ENCODE measurements at places on chromosomes 5 and 9.

DNA sequence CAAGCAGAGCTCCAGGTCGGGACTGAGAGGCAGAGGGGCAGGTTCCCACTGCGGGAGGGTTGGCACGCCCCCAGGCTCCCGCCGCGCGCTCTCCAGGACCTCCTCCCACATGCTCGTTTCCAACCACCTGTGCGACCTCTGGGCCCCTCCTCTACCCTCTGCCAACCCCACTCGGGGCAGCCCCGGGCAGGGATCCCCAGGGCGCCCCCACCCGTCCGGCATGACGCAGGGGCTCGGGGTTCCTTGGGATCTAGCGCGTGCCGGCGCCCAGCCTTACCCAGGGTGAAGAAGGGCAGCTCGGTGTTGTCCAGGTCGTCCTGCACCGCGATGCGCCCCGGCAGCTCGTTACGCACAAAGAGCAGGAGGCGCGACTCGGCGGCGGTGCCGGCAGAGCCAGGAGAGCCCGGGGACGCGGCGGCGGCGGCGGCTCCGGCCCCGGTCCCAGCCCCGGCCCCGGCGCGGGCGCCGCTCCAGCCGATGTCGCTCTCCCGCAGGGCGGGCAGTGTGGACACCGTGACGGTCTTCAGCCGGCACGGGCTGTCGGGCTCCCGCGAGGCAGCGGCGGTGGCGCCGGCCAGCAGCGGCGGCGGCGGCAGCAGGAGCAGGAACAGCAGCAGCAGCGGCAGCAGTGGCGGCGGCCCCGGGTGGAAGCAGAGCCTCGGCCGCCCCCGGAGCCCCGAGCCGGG lies 494 bp downstream of the ASTN2 start:
- DNase-seq = no peak

DNA sequence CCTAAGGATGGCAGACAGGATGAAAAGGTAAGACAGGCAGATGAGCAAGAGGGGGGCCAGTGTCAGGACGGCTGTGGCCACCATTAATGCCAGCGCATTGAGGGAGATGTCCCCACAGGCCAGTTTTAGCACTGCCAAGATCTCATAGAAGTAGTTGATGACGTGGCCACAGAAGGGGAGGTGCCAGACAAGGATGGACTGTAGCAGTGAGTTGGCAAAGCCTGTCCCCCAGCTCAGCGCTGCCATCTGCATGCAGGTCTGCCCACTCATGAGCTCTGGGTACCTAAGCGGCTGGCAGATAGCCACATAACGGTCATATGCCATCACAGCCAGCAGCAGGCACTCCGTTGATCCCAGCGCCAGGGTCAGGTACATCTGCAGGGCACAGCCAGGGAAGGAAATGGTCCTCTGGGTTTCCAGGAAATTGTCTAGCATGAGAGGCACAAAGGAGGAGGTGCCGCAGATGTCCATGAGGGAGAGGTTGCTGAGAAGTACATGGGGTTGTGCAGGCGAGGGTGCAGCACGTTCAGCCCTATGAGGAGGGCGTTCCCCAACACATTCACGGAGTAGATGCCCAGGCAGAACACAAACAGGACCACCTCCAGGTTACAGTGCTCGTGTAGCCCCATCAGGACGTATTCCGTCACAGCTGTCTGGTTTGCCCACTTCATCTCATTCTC lies 10.8 kb downstream of the OR13J1 start:
- no peak for DNase-seq

DNA sequence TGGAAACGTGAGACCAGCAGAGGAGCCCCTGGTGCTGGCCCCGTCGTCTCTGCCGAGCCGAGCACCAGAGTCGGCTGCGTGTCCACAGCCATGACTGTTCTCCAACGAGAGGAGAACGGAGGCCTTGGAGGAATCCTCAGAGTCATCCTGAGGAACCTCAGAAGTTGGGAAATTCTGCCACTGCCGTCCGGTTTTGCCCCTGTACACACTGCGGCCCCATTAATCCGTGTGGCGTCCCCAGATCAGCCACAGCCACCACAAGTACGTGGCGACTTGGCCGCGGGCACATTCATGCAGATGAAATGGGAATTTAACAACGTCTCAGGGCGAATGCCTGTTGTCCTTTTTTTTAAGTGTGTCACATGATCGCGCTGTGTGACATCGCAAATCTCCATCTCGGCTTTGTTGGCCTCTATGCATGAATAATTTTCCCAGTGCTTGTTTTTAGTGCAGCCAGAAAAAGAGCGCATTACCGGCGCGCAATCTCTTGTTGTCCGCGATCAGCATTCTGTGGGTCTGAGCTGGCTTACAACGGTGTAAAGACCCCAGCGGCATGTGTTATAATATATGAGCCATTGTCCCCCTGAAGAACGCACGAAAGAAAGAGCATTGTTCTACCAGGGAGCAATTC lies 323.0 kb upstream of the IRX4 start:
- DNase-seq = no peak

DNA sequence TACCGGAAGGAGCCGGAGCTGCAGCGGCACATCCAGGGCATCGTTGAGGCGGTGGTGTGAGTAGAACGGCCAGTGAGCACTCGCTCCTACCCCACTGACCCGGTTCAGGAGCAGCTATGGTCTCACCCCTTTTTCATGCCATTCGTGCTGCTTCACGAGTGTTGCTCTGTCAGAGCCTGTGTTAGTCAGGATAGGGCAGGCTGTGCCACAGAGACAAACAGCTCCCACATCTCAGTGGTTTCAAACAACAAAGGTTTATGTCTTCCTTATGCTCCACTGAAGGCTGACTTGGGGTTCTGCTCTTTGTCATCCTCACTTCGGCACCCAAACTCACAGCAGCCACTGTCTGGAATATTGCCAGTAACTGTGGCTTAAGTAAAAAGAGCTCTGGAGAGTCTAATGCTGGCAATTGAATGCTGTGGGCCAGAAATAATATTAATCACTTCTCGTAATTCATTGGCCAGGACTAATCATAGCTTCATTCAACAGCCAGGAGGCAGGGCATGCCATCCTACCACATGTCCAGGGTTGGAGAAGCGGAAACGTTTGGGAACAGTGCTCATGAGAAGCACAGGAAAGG lies 28.4 kb downstream of the ARHGEF37 start:
- no peak for DNase-seq

DNA sequence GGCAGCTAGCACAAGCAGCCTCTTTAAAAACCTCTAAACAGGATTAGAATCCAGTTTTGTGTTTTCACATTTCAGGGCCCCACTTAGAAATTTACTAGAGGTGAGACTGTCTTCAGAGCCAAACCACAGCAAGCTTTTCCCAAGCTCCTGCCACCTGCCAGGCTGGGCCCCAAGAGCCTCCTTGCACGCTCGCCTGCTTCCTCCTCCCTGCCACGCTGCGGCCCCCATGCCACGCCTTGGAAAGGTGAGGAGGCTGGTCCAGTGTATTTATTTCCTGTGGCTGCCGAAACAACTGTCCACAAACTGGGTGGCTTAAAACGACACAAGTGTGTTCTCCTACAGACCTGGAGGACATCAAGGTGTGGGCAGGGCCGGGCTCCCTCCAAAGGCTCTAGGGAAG lies 43.4 kb downstream of the NKX2-5 start:
- no peak for DNase-seq

DNA sequence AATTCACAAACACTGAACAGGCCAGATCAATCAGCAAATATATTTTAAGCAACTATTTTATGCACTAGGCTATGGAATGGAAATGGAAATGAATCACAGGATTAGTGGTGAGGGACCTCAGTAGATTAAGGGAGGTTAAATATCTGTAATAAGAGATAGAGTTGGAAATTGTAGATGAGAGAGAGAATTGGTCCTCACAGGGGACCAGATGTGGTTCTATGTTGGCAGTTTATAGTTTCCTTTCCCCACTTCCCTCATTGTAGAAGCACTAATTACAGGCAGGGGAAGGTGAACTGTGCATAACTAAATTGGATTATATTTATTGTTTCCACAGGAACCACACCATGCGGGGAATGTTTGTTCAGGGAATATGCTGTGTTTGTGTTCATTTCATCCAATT lies 496.2 kb downstream of the ARHGEF28 start:
- no peak for DNase-seq

DNA sequence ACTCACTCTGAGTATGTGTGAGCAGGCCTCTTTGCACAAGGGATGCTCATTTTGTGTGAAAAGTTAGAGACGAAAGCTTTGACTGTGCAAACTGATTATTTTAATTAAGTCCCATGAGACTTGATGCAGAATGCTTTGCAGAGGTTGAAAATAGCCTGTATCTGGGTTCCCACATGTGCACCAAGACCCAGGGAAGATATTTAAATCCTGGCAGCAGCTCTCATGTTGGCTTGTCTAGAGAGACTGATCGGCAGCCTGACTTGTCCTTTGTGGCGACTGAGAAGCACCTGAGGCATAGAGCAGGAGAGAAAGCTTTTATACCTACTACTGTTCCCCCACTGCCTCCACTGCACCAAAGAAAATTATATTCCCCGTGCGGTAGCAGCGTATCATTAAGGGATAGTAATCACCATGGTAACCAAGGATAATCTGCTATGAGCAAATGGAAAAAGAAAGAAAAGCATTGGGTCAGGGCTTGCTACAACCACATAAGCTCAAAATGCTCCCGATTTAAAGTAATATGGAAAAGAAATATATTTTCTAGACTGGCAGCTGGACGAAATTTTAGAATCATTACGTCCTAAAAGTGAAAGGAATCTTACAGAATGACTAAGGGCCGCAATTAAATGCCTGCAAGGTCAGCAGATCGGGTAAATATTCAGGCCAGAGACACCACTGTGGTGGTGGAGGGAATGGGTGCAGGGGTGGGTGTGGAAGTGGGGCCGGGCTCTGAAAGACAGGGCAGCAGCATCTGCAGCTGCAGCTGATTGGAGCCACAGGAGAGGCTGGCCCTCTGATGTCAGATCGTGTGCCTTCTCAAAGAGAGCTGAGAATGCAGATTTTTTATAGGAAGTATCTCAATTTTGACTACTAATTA lies 135.3 kb upstream of the EPB41L4A start:
- DNase-seq = no peak

GRCh38 chr9:95000821-95001220 lies 274.3 kb downstream of the AOPEP start:
- DNase-seq = no peak

DNA sequence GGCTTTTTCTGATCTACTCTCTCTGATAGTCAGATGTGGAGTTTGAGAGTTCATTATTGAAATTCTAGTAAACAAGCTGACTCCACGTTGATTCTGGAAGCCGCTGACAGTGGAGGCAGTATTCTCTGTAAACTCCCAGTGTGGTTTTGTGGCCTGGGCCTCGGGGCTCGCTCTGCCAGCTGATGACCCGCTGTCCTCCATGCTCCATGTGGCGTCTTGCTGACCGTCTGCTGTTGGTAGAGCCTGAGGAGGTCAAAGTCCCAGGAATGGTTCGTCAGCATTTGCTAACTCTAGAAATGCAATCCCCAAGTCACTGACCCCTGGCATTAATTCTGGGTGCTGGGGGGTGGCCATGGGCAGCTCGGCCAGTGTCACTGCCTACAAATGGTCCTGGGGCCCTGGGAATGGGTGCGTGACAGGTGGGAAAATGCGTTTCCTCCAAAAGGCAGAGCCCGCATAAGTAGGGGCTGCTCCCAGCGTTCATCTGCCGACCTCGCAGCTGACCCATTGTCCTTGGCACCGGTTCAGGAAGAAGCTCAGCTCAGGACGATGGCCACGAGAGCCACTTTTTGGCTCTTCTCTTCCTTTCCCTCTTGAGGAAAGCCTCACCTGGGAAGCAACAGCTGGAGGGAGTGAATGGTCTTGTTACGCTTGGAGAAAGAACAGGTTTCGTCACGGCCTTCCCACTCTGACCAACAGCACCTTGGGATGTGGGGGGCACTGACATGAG lies 55.1 kb downstream of the MRPL36 start:
- DNase-seq = no peak

DNA sequence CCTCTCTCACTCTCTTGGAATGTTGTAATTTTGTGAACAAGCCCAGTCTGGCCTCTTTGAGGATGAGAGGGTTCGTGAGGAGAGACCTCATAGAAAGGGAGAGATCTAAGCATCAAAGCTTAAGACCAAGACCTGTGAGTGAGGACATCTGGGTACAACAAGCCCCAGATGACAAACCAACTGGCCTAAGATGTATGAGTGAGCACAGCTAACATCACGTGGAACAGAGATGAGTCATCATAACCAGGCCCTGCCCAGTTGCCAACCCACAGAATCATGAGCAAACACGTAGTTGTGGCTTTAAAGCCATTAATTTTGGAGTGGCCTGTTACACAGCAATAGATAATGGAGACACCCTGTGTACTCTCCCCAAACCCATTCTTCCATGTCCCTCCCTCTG lies 439.1 kb upstream of the KIF2A start:
- DNase-seq = peak; percentile 15

DNA sequence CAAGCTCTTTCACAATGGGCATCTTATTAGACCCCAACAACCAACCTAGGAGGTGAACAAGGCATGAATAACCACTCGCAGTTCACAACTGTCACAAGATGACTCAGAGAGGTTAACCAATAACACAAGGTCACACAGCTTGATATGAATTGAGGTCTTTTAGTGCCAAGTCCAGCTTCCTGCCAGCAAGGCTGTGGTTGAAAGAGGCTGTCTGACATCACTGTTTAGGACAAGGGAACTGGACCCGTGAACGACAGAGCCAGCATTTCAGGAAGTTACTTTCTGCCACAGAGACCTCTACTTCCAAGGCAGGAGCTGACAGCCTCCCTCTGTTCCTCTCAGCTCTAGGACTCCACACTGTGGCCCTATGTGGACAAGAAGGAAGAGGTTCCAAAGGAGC lies 53.4 kb upstream of the ALDH1B1 start:
- DNase-seq = no peak

DNA sequence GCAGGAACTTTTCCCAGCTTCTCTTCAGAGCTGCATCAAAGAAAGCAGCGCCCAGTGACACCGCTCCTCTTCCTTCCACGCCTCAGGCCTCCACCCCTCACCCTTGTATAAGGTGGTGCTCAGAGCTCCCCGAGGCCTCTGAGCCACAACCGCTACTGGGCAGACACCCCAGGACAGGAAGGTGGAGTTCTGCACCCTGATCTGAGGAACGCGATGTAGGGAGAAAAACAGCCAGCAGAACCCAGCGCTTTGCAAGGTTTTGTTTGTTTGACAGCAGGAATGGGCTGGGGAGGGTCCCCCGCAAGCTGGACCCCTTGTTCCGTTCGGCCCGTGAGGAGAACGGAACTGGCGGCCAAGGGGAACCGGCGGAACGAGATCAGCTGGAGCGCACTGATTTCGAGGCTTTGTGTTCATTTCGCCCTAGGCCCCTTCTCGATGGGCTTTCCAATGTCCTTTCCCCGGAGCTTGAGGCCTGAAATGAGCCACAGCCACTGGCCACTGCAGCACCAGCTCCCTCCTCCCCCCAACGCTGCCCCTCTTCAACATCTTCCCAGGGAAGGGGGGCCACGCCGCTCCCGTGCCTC lies 4.1 kb downstream of the EDF1 start:
- no peak for DNase-seq

DNA sequence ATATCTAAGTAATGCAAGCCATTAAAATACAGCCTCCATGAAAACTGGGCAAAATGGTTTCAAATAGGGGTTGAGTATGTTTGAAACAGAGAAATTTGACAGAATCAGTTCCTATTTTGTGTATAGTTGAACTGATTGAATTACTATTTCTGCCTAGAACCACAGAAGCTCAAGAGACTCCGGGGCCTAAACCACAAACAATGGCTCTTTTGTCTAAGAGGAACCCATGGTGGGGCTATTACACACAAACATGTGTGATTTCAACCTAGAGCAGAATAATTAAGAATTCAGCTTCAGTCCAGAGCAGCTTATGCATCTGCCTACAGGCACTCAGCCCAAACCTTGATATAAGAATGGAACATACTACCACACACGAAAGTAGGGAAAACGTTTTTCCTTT lies 171.2 kb upstream of the MPDZ start:
- DNase-seq = no peak

GRCh38 chr5:177545487-177546257 lies 8.7 kb downstream of the FAM193B start:
- peak; percentile 81 for DNase-seq
